Left kidney (tissue), 8 donors: ENCODE measurements at places on chromosomes 1 and 21. TPM values are rescaled to one million over a fixed set of nuclear protein-coding genes. Genes with fewer than 3 reads are reported as not detected.

DNA sequence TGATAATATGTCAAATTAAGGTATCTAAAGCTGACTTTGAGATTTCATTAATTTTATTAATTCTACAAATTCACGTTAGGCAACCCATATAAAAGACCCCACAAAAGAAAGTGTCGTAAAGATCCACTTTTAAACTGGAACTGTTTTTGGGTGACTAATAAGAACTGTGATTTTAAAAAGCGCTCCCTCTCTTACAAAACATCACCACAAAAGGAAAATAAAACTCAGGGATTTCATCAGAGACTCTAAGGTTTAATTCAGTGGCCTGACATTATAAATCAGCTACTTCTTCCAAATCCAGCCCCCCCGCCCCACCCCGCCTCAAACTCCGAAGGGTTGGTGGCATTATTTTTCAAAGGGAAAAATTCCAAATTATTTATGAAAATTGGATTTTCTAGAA, 2.7 kb downstream of the COL24A1 start:
- DNase-seq = no peak

DNA sequence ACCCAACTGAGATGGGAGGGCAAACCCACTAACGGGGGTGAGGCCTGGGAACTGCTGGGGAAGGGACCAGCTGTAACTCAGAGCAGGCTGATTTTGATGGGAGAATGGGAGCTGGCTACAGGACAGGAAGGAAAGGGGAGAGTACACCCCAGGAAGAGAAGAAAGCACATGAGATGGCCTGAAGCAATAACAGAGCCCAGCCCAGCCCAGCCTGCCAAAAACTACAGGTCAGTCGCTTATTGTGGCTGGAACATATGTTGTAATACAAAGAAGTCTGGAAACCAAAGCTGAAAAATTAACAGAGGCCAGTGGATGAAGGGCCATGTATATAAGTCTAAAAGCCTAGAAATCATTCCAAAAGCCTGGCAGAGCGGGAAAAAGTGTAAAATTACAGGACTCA, 1.6 kb downstream of the ITLN2 start:
- no peak for DNase-seq

DNA sequence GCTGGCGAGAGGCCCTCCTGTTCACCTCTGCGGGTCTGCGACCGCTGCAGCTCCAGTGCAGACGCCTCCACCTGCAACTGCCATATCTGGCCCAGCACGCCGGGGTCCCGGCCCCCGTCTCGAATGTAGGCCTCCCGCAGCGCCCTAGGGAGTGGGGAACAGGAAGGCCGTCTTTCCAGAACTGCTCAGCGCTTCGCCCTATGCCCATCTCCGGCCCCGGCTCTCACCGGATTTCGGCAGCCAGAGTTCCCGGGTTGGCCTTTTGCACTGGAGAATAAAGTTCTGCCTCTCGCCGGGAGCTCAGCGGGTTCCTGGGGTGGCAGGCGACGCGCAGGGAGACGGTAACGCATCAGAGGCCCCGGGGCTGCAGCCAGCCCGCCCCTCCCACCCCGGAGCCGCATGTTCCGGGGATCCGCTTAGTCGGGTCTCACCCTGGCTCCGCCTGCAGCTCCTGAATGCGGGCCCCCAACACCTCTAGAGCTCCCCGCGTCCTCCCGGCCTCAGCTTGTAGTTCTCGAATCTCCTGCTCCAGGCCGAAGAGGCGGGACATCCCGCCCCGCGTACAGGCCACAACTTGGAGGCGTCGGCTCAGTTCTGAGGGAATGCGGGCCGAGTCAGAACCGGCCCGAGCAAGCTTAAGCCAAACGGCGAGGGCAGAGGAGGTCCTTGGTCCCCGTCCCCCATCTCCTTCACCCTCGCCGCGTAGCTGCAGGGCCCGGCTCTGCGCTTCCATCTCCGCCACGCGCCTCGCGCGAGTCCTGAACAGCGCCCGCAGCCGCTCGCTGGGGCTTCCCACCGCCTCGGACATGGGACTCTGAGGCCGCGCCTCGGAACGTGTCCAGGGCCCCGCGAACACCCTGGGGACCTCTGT, 1.1 kb downstream of the CCDC17 start:
- DNase-seq = peak; percentile 24

- peak; percentile 32 for DNase-seq
These were observed at the start of gene TRIM67 for GRCh38 chr1:231161667-231162296. TRIM67 (plus strand) TSS chr1:231162058; CDS start chr1:231162970, 912 bp downstream.

WNT3A gene
- 0.07 TPM for polyA plus RNA-seq

PTPRF gene
- polyA plus RNA-seq = 240 TPM

DESI2 gene
- polyA plus RNA-seq = 50.4 TPM
